ENCODE measurements at places on chromosomes 6 and 20. TPM values are rescaled to one million over a fixed set of nuclear protein-coding genes. Genes with fewer than 3 reads are reported as not detected.

SAMD5 gene
- total RNA-seq, result 1.3 TPM

SRSF3 gene
- 335 TPM for total RNA-seq

GABRR1 gene
- not detected for total RNA-seq

HLA-G gene
- not detected for total RNA-seq

CRISP2 gene
- total RNA-seq, result not detected

HCK gene
- not detected for total RNA-seq

COL9A3 gene
- 0.08 TPM for total RNA-seq

CALHM5 gene
- 1.0 TPM for total RNA-seq

MCM9 gene
- 3.2 TPM for total RNA-seq

FAM209B gene
- total RNA-seq, result not detected

LGSN gene
- total RNA-seq, result not detected

DNA sequence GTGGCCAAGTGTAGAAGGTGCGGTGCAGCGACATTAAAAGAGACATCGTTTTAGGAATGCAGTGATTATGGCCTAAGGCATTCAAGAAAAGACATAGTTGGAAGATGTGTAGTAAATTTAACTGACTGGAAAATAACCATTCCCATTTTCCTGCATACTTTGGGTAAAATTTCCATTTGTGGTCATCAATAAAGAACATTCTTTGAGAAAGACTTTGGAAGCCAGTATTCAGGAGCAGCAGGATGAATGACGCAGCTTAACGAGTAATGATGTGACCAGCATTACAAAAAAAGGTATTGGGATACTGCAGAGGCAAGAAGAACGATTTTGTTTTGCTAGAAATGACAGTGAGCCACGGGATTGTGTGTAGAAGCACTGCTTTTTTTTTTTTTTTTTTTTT, 7.0 kb upstream of the RWDD1 start:
- DNase-seq, result no peak

DNA sequence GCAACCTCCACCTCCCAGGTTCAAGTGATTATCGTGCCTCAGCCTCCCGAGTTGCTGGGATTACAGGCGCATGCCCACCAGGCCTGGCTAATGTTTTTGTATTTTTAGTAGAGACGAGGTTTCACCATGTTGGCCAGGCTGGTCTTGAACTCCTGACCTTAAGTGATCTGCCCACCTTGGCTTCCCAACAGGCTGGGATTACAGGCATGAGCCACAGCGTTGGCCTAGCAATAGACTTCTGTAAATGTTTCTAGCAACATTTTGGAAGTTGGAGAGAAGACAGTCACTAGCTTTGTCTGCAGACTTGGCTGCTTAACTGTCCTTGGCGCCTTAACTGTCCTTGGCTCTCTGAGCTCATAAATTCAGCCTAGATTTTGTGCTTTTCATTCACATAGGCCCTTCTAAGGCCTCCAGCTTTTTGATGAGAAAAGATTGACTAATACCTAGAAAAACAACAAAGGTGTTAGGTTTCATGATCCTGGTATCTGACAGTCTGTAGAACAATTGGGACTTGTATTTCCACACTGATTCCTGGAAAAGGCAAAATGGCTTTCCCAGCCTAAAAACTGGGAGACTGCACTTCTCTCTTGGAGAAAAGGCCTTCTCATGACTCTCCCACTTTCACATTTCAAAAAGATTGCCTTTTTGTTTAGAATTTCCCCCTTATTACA, 49.7 kb downstream of the OR2B2 start:
- peak; percentile 63 for DNase-seq

- DNase-seq, result no peak
These were observed 84.6 kb downstream of the ELOVL4 start for GRCh38 chr6:79862711-79863110.

GRCh38 chr6:22471132-22471690, 98.2 kb upstream of the HDGFL1 start:
- peak; percentile 25 for DNase-seq

- DNase-seq, result peak; percentile 56
These were observed 41.2 kb downstream of the TRAF3IP2 start for GRCh38 chr6:111564482-111564945.

GRCh38 chr20:24668384-24668702, 198.9 kb downstream of the SYNDIG1 start:
- no peak for DNase-seq

DNA sequence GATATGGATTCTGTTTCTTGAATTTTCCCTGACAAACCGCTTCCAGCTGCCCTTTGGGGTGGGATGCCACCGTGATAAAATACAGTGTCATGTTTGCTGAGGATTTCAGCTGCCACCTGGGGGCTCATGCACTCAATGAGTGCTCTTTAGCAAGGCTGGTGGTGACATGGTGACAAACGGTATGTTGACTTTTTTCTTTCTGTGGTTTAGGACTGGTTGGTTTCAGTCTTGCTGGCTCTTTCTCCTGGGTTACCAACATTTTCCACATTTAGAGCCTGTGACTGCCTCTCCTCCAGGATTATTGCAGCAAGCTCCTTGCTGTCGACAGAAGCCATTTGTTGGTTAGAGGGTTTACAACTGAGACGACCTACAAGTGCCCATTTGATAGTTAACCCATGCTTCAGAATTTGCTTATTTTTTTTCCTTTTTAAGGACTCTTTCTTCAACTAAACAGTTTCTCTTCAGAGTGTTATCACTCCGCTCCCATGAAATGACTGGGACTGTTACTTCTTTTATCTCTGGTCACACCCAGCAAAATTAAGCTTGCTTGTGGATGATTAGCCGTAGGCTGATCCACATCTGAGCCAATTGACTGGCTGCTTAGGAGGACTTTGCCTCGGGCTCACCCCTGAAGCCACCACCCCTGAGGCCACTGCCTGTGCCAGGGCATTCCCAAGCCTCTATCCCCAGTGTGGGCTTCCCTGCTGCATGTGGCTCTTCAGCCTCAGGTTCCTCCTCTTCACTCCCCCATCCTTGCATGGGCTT, 48.4 kb upstream of the CDYL start:
- DNase-seq, result no peak

DNA sequence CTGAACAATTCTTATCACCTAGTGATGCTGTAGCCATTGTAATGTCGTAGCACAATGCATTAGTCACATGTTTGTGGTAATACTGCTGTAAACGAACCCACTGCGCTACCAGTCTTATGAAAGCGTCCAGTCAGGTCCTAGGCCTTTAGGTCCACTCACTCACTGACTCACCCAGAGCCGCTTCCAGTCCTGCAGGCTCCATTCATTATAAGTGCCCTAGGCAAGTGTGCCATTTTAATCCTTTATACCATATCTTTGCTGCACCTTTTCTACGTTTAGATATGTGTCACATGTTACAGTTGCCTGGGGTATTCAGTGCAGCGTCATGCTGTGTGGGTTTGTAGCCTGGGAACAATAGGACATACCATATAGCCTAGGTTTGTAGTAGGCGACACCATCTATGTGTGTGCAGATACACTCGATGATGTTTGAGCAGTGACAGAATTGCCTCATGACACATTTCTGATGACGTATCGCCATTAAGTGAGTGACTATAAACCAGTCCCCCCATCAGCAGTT, 15.4 kb downstream of the IGF2R start:
- DNase-seq, result peak; percentile 94

DNA sequence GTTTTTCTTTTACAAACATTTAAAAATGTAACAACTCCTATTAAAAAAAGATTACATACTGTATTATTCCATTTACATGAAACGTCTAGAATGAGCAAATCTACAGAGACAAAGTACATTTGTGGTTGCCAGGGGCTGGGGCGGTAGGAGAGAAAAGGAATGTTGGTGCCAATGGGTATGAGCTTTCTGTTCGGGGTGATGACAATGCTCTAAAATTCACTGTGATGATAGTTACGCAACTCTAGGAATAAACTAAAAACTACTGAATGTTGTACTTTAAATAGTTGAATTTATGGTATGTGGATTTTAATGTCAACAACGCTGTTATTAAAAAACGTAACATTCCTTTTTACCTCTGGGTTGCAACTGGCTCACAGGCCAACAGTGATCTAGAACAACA, 211.1 kb downstream of the GMDS start:
- no peak for DNase-seq

- no peak for DNase-seq
These were observed 813.4 kb downstream of the C6orf118 start for GRCh38 chr6:164495882-164496495.

- DNase-seq, result no peak
These were observed 11.2 kb upstream of the GMNN start for GRCh38 chr6:24763578-24763977.

- DNase-seq, result peak; percentile 6
These were observed 977.0 kb downstream of the TFAP2A start for GRCh38 chr6:9437836-9438235.

DNA sequence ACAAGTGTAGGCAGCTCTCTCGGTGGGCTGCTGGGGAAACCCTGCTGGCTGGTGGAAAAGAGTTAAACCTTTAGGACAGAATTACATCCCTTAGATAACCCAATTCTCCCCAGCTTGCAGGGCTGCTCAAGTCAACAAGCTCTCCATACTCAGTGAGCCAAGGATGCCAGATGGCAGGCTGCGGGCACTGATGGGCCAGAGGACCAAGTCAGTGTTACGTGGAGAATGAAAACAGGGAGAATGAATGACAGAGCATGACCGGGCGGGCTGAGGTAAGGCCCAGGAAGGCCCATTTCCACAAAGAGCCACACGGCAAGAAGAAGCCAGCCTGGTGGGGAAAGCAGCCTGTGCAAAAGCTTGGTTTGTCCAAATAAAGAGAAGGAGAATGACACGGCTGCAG, 58.7 kb upstream of the CD93 start:
- no peak for DNase-seq

DNA sequence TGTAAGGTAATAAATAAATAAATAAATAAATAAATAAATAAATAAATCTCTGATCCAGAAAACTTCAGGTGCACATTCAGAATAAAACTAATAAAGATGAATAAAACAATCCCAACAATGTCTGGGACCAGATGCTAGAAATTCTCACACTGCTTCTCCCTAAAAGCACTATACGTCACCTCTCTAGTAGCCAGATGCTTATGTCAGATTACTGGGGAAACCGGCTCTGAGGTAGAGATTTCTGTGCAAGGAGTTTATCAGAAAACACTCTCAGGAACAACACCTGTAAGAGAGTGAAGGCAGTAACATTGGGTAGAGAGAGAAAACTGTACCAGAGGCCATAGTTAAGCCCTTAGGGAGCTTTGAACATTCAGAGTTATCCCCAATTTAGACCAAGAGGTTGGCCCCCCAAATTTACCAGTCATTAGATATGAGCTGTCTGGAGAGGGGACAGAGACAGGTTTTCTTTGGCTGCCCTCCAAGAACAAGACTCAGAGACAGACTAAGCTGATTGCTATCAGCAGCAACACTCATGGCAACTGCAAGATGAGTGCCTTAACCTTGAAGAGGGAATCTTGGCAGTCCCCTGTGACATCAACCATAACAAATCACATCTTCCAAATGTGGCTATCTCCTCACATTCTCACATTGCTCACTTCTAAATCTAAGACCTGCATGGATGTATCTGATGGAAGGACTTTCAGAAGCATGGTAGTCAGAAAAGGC, 151.2 kb upstream of the BMP5 start:
- no peak for DNase-seq

- DNase-seq, result no peak
These were observed 297.7 kb upstream of the MANEA start for GRCh38 chr6:95279616-95280015.

- DNase-seq, result peak; percentile 7
These were observed 234.1 kb downstream of the TMEM242 start for GRCh38 chr6:157089258-157089657.

- DNase-seq, result no peak
These were observed 5.8 kb downstream of the TAB2 start for GRCh38 chr6:149323353-149323752.

Data from HT1080 (cell line).